WERI-Rb-1 (cell line): ENCODE measurements at places on chromosomes 4 and X.
A peak's percentile ranks its signal among the peaks of the same experiment; 100 is the strongest.

DNA sequence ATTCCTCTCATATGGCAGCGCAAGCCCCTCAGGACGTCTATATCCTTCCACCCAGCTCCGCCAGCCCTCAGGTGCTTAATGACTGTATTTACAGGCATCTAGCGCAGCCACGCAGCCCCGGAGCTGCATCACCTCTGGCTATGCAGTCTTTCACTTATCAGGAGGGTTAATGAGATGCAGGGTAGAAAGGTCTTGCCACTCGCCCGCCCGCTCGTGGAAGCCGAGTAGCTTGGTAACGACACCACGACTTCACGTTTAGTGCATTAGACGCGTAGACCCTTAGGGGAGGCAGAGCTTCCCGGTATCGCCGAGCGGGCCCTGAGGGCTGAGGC, 1.5 kb upstream of the SLC16A2 start:
- DNase-seq: peak; percentile 10

- peak; percentile 76 for DNase-seq
Measured at GRCh38 chr4:47926667-47927258, 12.4 kb upstream of the NFXL1 start.

- no peak for DNase-seq
Measured at GRCh38 chr4:64250061-64250460, 159.2 kb downstream of the TECRL start.

DNA sequence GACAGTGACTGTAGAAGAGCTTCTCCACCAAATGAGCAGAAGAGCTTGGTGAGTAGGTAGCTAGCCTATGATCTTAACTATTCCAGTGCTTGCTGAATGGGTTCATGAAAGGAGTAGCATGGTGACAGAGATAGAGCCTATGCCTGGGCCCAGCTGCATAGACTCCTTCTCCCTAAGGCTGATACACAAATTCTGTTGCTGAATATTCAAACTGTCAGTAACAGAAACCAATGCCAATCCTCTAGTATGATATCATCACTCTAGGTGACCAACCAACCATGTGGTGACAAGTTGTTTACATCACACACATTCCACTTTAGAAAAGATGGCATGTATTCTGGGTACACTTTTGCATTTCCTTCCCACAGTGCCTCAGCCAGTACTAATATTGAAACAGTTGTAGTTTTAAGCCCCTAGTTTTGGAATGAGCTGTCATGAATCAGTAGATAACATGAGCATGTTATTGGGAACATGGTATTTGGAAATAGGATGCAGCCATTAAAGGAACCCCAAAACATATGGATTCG, 103.4 kb upstream of the GRXCR1 start:
- no peak for DNase-seq

DNA sequence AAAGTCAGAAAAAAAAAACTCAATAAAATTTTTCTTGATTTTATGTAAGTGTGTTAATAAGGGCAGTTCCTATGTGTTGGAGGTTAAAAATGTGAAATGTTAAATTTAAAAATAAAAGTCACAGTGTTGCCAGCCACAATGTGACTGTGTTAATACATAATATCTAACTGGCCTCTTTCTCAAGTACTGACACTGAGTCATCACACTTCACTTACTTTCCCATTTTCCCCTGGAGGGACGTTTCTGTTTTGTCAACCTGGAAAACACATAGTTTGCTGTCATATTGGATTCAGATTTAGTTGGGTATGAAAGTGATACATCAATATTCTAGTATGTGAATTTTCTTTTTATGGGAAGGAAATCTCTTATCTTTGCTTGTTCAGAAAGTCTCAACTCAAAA, 46.4 kb downstream of the ARHGEF38 start:
- no peak for DNase-seq

- DNase-seq: no peak
Measured at GRCh38 chrX:120790118-120790517, 85.5 kb downstream of the CT47B1 start.
